ENCODE measurements at places on chromosomes 11 and 22.
A peak's percentile ranks its signal among the peaks of the same experiment; 100 is the strongest.

- no peaks in the 10 kb centered on the region for H3K36me3 ChIP-seq
- no peaks in the 10 kb centered on the region for H3K27me3 ChIP-seq
- H3K4me3 ChIP-seq = no peak overlapping the region
- H3K27ac ChIP-seq = no peak overlapping the region
- no peak for DNase-seq
These were observed 3.1 kb upstream of the IRAG1 start for GRCh38 chr11:10696468-10697322.

DNA sequence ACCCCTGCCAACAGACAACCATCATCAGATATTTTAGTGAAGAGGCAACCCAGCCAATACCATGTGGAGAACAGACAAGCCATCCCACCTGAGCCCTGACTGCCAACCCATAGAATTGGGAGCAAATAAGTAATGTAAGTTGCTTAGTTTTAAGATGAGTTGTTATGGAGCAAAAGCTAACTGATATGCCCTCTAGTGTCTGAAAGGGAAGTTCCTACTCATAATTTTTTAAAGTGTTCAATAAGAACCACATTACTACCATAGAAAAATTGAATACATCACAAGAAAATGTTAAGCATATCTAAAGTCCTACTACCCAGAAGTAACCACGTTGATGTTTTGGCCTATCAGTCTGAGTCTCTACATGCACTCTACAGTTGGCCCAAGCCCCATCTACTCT, 50.8 kb upstream of the SLC36A4 start:
- no peak overlapping the region for H3K4me3 ChIP-seq
- H3K36me3 ChIP-seq = no peaks in the 10 kb centered on the region
- peak; percentile 27 for DNase-seq
- no peaks in the 10 kb centered on the region for H3K4me1 ChIP-seq
- H3K27ac ChIP-seq = no peak overlapping the region
- no peaks in the 10 kb centered on the region for H3K27me3 ChIP-seq

- H3K36me3 ChIP-seq = no peaks in the 10 kb centered on the region
- no peak within 1 kb of the TSS for H3K27ac ChIP-seq
- no peak within 1 kb of the TSS for H3K4me3 ChIP-seq
- H3K27me3 ChIP-seq = no peaks in the 10 kb centered on the region
These were observed at the start of gene IRAG1 for GRCh38 chr11:10693509-10694081. Gene IRAG1 (minus strand): TSS chr11:10693755. CDS start chr11:10693602, 153 bp downstream.

DNA sequence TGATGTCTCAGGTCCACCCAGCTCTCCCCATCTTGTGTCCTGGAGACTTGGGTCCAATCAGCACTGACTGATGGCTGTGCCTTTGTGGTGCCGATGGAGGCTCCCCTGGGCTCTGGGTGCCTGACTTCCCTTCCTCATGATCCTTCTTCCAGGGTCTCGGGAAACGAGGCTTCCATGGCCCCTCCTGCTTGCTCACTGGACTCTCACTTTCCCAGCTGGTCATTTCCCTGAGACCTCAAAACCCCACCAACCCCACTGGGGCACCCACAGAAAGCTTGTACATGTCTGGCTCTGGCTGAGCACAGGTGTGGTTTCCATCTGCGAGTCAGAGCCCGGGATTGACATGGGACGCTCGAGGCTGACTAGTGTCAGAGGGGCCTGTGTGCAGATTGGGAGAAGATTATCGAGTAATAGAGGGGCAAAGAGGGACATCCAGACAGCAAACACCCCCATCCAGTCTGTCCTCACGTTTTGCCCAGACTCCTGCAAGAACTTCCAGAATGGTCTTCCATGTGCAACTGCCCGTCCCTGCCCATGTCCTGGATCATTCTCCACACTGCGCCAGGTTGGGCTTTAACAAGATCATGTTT, 15.1 kb downstream of the APOL1 start:
- no peak overlapping the region for H3K4me3 ChIP-seq
- no peaks in the 10 kb centered on the region for H3K27me3 ChIP-seq
- H3K27ac ChIP-seq = no peak overlapping the region
